ENCODE measurements at places on chromosomes 2 and 18.

- no peak for DNase-seq
Observed at GRCh38 chr18:49926106-49926745, 112.9 kb upstream of the ACAA2 start.

GRCh38 chr2:16194530-16194929 is 254.2 kb downstream of the MYCN start:
- DNase-seq: no peak

DNA sequence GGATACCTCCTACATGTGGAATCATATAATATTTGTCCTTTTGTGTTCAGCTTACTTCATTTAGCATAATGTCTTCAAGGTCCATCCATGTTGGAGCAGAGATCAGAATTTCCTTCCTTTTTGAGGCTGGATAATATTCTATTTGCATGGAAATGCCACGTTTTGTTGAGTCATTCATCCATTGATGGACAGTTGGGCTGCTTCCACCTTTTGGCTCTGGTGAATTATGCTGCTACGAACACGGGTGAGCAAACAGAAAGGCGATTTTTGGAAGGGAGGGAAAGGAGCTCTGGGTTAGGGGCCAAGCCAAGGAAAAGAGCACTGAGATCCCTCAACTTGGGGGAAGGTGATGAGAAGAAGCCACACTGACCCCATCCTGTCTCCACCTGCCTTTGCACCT is 260.5 kb downstream of the TNS1 start:
- no peak for DNase-seq

GRCh38 chr18:12768625-12769024 is 65.8 kb downstream of the PSMG2 start:
- DNase-seq: no peak

- DNase-seq: no peak
Observed at GRCh38 chr18:35808796-35809195, 163.7 kb upstream of the RMP24 start.

Data from T-helper 1 cell (primary cell).